Fibroblast of lung (primary cell): ENCODE measurements at places on chromosomes 3 and 15. TPM values are rescaled to one million over a fixed set of nuclear protein-coding genes. Genes with fewer than 3 reads are reported as not detected.

- peak; percentile 100 for DNase-seq
Measured at GRCh38 chr15:96273317-96274086, 57.0 kb upstream of the NR2F2 start.

GRCh38 chr3:152970851-152971250, 135.9 kb downstream of the P2RY1 start:
- no peak for DNase-seq

DNA sequence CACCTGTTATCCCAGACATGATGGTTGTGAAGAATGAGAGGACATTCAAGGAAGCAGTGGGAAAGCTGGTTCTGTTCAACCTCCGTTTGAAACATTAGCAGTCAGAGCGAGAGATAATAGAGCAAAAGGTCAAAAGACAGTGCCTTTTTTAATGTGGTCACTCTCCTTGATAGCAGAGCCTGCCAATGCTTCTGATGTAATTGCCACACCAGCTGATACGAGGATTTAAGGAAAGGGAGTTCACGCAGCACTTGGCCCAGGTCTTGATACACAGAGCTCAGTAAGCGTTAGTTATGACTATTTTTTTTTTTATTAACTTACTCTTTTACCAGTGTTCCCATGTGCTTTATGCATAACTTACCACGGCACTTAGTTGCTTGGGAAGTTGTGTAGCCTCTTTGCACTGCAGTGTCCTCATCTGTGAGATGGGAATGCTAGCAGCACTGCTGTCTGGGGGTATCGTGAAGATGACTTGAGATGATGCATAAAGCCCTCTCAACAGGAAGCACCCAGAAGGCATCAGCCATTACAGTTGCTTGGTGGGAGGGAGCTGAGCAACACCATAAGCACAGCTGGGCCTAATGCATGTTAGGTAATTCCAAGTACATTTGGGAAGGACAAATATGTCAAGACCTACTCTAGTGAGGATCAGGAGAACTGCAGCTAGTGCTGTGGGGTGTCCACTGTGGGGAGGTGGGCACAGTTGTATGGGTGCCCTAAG, 123.3 kb upstream of the RASGRP1 start:
- no peak for DNase-seq

- no peak for DNase-seq
Measured at GRCh38 chr3:186225603-186226002, 116.7 kb upstream of the ETV5 start.

GRCh38 chr3:193767353-193768069, 174.5 kb downstream of the OPA1 start:
- DNase-seq, result no peak

- no peak for DNase-seq
Measured at GRCh38 chr15:60195611-60196010, 191.5 kb downstream of the FOXB1 start.

DNA sequence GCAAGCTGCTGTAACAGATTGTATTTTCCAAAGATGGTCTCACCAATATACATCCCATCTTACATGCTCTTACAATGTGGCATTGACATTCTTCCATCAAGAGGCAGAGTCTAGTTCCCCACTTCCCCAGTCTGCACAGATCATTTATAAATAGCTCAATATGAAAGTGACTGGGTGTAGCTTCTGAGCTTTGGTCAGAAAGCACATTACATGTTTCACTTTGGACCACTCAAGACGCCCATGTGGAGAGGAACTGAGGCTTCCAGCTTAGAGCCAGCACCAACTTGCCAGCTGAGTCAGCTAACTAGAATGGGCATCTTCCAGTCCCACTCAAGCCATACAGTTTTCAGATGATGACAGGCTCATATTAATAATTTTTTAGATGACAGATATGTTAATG, 45.5 kb downstream of the GREM1 start:
- no peak for DNase-seq

DNA sequence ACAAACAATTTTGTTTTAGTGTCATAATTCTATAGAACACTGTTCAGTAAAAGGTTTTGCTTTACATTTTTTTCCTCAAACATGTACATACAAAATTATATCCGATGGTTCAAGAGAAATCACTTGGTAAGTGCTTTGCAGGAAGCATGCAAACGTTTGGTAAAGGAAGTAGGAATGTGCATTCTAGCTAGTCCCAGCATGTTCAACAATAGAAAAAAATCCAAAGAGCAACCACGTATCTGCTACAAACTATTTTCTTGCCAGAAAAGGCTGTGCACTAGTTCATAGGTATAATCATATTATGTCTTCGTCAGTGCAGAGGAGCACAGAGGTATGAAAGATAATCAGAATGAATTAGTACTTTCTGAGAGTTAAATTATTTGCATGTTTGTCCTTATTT, 58.0 kb downstream of the GPR160 start:
- no peak for DNase-seq

GRCh38 chr3:144229953-144230352, 258.3 kb downstream of the DIPK2A start:
- DNase-seq, result peak; percentile 9

- no peak for DNase-seq
Measured at GRCh38 chr15:61558172-61559136, 329.4 kb upstream of the RORA start.

DNA sequence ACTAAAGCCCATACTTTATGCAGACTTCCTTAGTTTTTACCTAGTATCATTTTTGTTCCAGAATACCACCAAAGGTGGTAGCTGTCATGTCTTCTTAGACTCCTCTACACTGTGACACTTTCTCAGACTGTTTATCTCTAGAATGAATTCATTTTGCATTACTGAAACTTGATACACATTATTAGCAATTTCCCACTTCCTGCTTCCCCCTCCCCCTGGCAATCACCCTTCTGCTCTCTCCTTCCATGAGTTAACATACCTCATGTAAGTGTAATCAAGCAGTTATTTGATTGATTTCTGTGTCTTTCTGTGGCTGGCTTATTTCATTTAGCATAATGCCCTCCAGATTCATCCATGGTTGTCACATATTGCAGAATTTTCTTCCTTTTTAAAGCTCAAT, 204.9 kb downstream of the STAG1 start:
- DNase-seq, result peak; percentile 29

GRCh38 chr15:87619161-87619960, 637.2 kb downstream of the NTRK3 start:
- peak; percentile 95 for DNase-seq

DNA sequence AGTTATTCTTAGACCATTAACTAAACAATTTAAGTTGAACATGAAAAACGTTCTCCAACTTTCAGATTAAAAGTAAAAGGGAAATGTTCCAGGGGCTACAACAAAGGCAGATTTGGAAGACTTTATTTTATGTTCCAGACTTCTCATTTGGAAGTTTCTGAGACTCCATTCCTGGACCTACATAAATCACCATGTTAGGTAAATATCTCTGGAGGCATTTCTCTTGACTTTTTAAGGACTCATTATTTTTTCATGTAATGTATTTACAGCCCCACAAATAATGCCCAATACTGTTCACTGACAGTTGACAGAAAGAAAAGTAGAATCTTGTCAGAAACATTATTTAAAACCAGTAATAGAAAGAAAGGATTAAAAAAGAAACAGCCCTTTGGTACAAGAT, 352.1 kb downstream of the SLC9A9 start:
- DNase-seq, result no peak

- no peak for DNase-seq
Measured at GRCh38 chr15:31238906-31239305, 87.7 kb upstream of the KLF13 start.

- no peak for DNase-seq
Measured at GRCh38 chr3:29521751-29522150, 240.9 kb downstream of the RBMS3 start.

GRCh38 chr15:29104566-29104880, 165.1 kb downstream of the NSMCE3 start:
- DNase-seq, result no peak

Gene CTDSPL
- polyA plus RNA-seq, result 47.6 and 51.5 TPM in 2 replicates

Gene STRIT1
- polyA plus RNA-seq, result not detected in 2 replicates

Gene RRP9
- polyA plus RNA-seq, result 10.6 and 20.5 TPM in 2 replicates

Gene BFSP2
- polyA plus RNA-seq, result not detected in 2 replicates

Gene LEKR1
- 0.28 and 0.35 TPM in 2 replicates for polyA plus RNA-seq

Gene DUOXA2
- polyA plus RNA-seq, result not detected in 2 replicates

Gene SOX2
- not detected in 2 replicates for polyA plus RNA-seq
